ENCODE measurements at places on chromosomes 16 and 17. TPM values are rescaled to one million over a fixed set of nuclear protein-coding genes. Genes with fewer than 3 reads are reported as not detected.

Gene DHRS7C
- not detected for total RNA-seq

Gene CCL16
- total RNA-seq: not detected

Gene PRSS27
- total RNA-seq: 3.1 TPM

Gene CDT1
- 2.3 TPM for total RNA-seq

DNA sequence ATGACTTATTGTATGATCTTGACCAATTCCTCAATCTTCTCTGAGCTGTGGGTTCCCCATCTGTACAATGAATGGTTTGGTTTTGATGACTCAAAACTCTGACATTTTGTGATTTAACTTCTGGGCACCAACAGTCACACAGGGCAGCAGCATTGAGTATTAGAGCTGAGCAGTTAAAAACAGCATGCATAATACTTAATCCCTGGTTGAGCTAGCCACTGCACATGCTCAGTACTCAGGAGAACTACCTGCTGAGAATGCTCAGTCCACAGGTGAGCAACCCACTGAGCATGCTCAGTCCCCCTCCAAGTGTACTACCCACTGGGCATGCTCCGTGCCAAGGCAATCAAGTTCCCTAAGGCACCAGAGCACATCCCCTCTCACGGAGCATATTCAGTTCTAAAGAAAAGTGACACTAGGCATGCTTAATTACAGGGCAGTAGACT, 68.7 kb downstream of the AIPL1 start:
- H3K27me3 ChIP-seq: no peaks in the 10 kb centered on the region
- peaks cover under 1% of the 10 kb centered on the region for H3K4me1 ChIP-seq
- no peak overlapping the region for H3K27ac ChIP-seq
- H3K36me3 ChIP-seq: no peaks in the 10 kb centered on the region

DNA sequence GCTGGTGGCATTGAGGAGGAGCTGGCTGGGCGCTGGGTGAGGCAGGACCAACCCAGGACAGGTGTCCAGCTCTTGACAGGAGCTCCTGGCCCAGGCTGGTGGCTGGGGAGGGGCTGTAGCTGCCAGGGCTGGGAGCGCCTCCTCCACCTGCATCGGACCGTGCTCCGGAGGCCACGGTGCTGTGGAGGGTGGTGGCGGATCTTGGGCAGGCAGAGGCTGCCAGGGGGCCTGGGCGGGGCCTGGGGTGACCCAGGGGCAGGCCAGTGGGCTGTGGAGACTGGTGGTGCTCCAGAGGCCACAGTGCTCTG, 32.0 kb downstream of the SOX8 start:
- H3K36me3 ChIP-seq: no peaks in the 10 kb centered on the region
- H3K27ac ChIP-seq: no peak overlapping the region
- no peak overlapping the region for H3K4me3 ChIP-seq
- no peaks in the 10 kb centered on the region for H3K27me3 ChIP-seq
- no peaks in the 10 kb centered on the region for H3K4me1 ChIP-seq
- peak; percentile 69 for DNase-seq

DNA sequence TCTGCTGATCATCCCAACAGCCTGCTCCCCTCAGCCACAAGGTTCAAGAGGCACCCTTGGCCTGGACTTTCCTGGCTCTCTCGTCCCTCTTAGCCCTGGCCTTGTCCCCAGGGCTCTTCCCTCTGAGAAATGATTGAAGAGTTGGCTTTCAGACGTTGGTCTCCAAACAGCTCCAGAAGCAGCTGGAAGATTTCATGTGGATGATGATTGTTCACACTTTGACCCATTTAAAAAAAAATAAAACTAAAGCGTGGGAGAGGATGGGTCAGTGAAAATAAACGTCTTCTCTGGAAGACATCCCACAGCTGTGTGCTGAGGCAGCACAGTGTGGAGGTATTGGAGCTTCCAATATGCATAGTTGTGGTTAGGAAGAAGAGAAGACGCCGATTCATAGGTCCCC, 54.7 kb upstream of the CDH11 start:
- H3K27ac ChIP-seq: no peak overlapping the region
- no peak for DNase-seq
- no peaks in the 10 kb centered on the region for H3K4me1 ChIP-seq
- no peaks in the 10 kb centered on the region for H3K36me3 ChIP-seq
- H3K27me3 ChIP-seq: no peaks in the 10 kb centered on the region

- peak overlapping the region; percentile 4 for H3K4me3 ChIP-seq
- no peaks in the 10 kb centered on the region for H3K27me3 ChIP-seq
- H3K4me1 ChIP-seq: peaks cover 12% of the 10 kb centered on the region
- DNase-seq: no peak
Observed at GRCh38 chr17:55635253-55635914, 87.3 kb downstream of the TMEM100 start.

GRCh38 chr16:27317738-27318391, 4.1 kb downstream of the IL4R start:
- H3K27ac ChIP-seq: peak overlapping the region; percentile 100
- DNase-seq: no peak
- no peaks in the 10 kb centered on the region for H3K27me3 ChIP-seq
- peak overlapping the region; percentile 95 for H3K4me3 ChIP-seq

- no peak overlapping the region for H3K27ac ChIP-seq
- DNase-seq: no peak
- H3K27me3 ChIP-seq: no peaks in the 10 kb centered on the region
- no peaks in the 10 kb centered on the region for H3K36me3 ChIP-seq
- H3K4me3 ChIP-seq: no peak overlapping the region
- H3K4me1 ChIP-seq: peaks cover 36% of the 10 kb centered on the region
Observed at GRCh38 chr17:61284174-61284573, 115.5 kb upstream of the TBX2 start.

- H3K27me3 ChIP-seq: no peaks in the 10 kb centered on the region
- peak overlapping the region; percentile 23 for H3K27ac ChIP-seq
- DNase-seq: no peak
Observed at GRCh38 chr17:59423137-59423724, 91.8 kb downstream of the YPEL2 start.

DNA sequence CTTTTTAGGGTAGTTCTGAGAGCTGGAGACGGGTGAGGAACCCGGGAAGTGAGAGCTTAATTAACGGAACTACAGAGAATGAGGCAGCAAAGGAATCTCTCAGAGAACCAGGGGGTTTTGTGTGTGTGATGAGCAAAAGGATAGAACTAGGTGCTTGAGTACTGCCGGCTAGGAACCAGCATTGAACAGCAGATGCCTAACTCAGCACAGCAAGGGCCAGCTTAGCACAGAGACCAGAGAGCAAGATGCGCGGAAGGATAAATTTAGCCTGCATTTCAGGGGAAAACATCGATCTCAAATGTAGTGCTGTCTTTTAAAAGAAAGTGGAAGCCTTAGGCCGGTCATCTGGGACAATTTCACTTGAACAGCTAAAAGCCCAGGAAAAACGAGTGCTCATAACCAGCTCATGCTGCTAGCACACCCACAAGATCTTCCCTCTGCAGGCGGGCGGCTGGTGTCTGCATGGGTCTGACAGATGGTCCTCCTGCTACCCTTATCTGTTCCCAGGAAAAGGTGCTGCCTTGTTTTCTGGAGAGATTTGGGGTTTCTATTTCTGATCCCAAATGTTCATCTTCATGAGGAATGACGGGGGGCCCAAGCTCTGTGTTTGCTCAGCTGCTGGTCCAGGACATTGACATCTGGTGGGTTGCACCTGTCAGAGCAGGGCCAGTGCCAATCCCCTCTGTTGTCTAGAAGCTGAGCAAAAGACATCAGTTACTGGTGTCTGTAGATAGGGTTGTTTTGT, 103.9 kb downstream of the SOCS1 start:
- peaks cover 5% of the 10 kb centered on the region for H3K4me1 ChIP-seq
- no peak overlapping the region for H3K27ac ChIP-seq
- H3K27me3 ChIP-seq: no peaks in the 10 kb centered on the region
- no peaks in the 10 kb centered on the region for H3K36me3 ChIP-seq
- DNase-seq: no peak

GRCh38 chr17:41474863-41475262, 6.1 kb downstream of the KRT35 start:
- H3K4me3 ChIP-seq: no peak overlapping the region
- H3K36me3 ChIP-seq: no peaks in the 10 kb centered on the region
- H3K27me3 ChIP-seq: no peaks in the 10 kb centered on the region
- DNase-seq: no peak
- no peak overlapping the region for H3K27ac ChIP-seq
- no peaks in the 10 kb centered on the region for H3K4me1 ChIP-seq

- H3K27ac ChIP-seq: no peak overlapping the region
- H3K36me3 ChIP-seq: no peaks in the 10 kb centered on the region
- no peak overlapping the region for H3K4me3 ChIP-seq
- no peak for DNase-seq
Observed at GRCh38 chr16:53896722-53897121, 192.8 kb downstream of the FTO start.

DNA sequence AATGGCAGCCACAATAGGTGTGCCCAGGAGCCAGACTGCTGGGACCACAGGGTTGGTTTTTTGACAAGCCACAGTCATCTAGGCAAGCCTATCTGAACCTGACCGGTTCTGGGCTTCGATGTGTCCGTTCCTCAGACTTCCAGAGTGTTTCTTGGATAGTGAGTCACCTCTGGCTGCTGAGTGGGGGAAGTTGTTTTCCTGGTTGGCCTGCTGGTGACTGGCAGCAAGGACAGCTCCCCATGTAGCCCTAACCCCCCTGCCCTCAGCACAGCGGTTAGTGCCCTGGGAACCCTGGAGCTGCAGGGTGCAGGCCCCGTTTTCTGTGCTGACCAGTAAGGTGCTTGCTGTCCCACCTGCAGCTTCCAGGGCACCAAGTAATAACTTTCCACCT, 65.5 kb downstream of the PLD6 start:
- no peak for DNase-seq
- no peaks in the 10 kb centered on the region for H3K27me3 ChIP-seq
- H3K4me3 ChIP-seq: no peak overlapping the region
- peak overlapping the region; percentile 67 for H3K27ac ChIP-seq

DNA sequence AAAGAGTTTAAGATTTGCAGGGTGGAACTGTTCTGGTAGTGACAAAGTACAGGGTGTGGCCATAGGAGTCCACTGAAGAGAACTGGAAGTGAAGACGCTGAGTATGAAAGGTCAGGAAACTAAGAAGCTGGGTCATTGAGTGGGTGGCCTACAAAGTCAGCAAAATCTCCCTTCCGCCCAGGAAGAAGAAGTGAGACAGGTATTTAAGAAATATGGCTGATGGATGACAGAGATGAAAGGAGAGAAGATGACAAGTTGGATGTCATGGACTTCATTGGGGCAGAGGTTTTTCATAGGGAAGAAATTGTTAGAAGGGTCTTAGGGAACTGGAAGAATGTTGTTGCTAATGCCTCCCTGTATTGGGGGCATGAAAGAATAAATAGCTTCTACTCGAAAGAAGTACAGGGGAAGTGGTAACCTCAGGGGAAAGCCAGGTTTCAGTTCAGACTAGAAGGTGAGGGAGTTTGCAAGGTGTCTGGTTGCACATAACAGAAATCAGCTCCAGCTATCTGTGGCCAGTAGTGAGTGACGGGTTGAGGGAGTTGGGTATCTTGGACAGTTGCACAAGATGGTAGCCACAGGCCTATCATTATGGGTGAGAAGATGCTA, 33.6 kb upstream of the MED13 start:
- H3K4me1 ChIP-seq: no peaks in the 10 kb centered on the region
- H3K27me3 ChIP-seq: no peaks in the 10 kb centered on the region
- DNase-seq: no peak
- no peaks in the 10 kb centered on the region for H3K36me3 ChIP-seq
- no peak overlapping the region for H3K27ac ChIP-seq
- H3K4me3 ChIP-seq: no peak overlapping the region

GRCh38 chr16:75301804-75302203, 50.4 kb upstream of the BCAR1 start:
- no peak overlapping the region for H3K4me3 ChIP-seq
- H3K36me3 ChIP-seq: no peaks in the 10 kb centered on the region
- DNase-seq: no peak
- no peak overlapping the region for H3K27ac ChIP-seq
- H3K4me1 ChIP-seq: peaks cover 17% of the 10 kb centered on the region

GRCh38 chr16:53453928-53454327, 19.7 kb downstream of the RBL2 start:
- H3K27me3 ChIP-seq: no peaks in the 10 kb centered on the region
- peaks cover 17% of the 10 kb centered on the region for H3K36me3 ChIP-seq
- H3K4me1 ChIP-seq: no peaks in the 10 kb centered on the region
- no peak for DNase-seq
- H3K27ac ChIP-seq: no peak overlapping the region

GRCh38 chr17:44981221-44981968, 13.3 kb upstream of the C1QL1 start:
- H3K4me1 ChIP-seq: no peaks in the 10 kb centered on the region
- H3K27me3 ChIP-seq: no peaks in the 10 kb centered on the region
- H3K4me3 ChIP-seq: no peak overlapping the region
- H3K27ac ChIP-seq: no peak overlapping the region

- peaks cover 16% of the 10 kb centered on the region for H3K4me1 ChIP-seq
- H3K27me3 ChIP-seq: no peaks in the 10 kb centered on the region
- DNase-seq: no peak
- no peak overlapping the region for H3K4me3 ChIP-seq
- no peak overlapping the region for H3K27ac ChIP-seq
Observed at GRCh38 chr17:59287891-59288290, 43.6 kb upstream of the YPEL2 start.

- DNase-seq: no peak
- H3K27me3 ChIP-seq: no peaks in the 10 kb centered on the region
- H3K27ac ChIP-seq: no peak overlapping the region
- no peak overlapping the region for H3K4me3 ChIP-seq
Observed at GRCh38 chr17:39800540-39800939, 62.8 kb downstream of the GRB7 start.

GRCh38 chr16:63216696-63217423, 1180.6 kb upstream of the CDH8 start:
- H3K4me1 ChIP-seq: no peaks in the 10 kb centered on the region
- H3K27ac ChIP-seq: no peak overlapping the region
- H3K36me3 ChIP-seq: no peaks in the 10 kb centered on the region
- H3K27me3 ChIP-seq: no peaks in the 10 kb centered on the region
- H3K4me3 ChIP-seq: no peak overlapping the region

- no peak overlapping the region for H3K27ac ChIP-seq
- H3K4me3 ChIP-seq: no peak overlapping the region
- H3K36me3 ChIP-seq: no peaks in the 10 kb centered on the region
- no peaks in the 10 kb centered on the region for H3K4me1 ChIP-seq
Observed at GRCh38 chr16:10791048-10791447, 27.5 kb downstream of the TVP23A start.

- H3K4me1 ChIP-seq: no peaks in the 10 kb centered on the region
- no peak overlapping the region for H3K27ac ChIP-seq
- H3K36me3 ChIP-seq: no peaks in the 10 kb centered on the region
- no peak for DNase-seq
Observed at GRCh38 chr17:6536053-6536452, 20.3 kb downstream of the PITPNM3 start.
